ENCODE measurements at places on chromosomes 4 and X.

GRCh38 chr4:173151496-173151895, 17.1 kb upstream of the GALNT7 start:
- no peak for DNase-seq

- DNase-seq, result no peak
These were observed 38.0 kb downstream of the GPM6B start for GRCh38 chrX:13778916-13779315.

- DNase-seq, result no peak
These were observed 18.8 kb downstream of the L1CAM start for GRCh38 chrX:153867139-153867538.

GRCh38 chr4:74117024-74117534, 18.1 kb upstream of the CXCL2 start:
- DNase-seq, result no peak

- DNase-seq, result no peak
These were observed 7.7 kb downstream of the GPR173 start for GRCh38 chrX:53056292-53056691.

DNA sequence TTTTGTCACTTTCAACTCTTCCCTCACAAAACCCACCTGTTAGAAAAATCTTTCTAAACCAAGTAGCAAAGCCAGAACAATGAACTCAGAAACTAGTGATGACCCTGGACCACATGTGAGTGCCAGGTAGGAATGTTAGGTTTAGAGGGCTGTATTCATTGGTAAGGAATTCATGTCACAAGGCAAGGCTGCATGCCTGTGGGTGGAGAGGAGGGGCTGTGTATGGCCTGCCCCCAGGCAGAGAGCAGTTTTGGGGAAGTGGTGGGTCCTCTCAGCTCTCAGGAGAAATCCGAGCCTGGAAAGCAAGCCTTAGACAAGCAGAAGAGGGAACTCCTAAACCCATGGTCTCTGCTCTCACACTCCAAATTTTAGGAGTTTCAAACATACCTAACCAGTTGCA, 2.4 kb downstream of the RNF175 start:
- DNase-seq, result no peak

DNA sequence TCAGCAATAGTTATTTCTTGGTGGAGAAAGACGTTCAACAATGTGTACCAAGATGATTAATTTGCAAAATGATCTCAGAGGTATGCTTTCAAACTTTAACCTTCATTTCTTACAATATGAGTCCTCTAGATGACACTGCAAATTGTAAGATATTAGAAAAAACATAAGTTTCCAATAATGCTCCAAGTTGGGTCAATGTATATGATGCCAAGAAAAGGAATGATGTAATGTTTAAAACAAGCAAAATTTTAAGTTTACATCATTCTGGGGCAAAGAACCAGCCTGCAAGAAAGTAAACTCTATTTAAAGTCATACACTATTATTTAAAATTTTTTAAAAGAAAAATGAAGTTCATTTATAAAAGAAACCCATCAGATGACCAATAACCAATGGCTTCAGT, 56.1 kb downstream of the PRSS12 start:
- DNase-seq, result no peak

DNA sequence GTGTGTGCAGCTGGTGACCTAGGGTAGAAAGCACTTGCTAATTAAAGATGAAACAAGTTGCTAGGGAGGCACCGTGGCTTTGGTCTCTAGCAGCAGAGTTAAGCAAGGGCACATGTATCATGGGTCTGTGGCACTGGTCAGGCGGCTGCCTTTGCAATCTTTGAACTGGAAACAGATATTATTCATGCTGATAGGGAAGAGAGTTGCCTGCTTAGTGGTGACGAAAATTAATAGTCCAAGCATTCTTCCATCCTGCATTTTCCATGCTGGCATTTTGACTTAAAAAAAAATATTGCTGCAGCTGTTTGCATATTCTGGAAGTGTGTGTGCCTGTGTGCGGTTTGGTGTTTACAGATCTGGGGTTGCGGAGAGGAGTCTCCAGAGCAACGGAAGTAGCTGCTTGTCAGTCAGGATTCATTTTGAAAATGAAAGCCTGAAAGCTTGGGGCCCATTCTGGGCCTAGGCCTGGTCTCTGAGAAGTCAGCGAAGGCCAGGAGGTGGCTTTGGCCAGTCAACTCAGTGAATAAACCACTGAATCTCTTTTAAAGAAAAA, 2.3 kb upstream of the SOWAHD start:
- peak; percentile 22 for DNase-seq

DNA sequence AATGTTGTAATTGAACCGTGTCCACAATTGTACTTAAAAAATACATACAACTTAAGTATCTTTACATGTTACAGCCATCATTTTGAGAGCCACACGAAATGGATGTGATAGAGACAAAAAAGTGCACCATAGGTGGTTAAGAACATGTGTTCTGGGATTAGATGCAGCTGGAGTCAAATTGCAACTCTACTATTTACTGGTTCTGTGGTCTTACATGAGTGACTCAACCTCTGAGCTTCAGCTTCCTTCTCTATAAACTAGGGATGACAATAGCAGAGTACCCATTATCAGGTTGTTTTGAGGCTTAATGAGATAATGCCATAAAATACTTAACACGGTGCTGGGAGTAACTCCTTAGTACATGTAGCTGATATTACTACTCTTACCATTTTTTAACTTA, 130.4 kb downstream of the IDS start:
- DNase-seq, result no peak

GRCh38 chrX:30573125-30573524, 4.4 kb downstream of the TASL start:
- DNase-seq, result no peak

DNA sequence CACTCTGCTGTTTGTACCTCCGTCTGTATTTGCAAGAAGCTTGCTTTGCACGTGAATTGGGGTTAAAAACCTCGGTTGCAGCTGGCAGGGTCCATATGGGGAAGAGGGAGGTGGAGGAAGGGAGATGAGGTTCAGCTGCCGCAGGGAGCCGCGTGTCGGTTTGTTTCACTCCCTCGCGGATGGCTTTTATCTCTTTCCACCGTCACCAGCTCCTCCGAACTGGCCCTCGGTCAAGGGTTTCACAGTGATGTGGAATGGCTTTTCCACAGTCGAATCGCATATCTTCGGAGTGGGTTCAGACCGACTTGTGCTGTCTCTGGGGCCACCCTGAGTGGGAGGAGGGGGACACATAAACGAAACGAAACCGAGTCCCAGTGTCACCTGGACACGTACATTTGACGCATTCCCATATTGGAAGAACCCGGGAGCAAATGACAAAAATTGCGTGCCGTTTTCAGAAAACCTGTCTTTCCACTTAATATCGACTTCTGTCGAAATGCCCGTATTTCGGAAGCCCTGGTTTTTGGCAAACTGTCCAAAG, 929 bp downstream of the ZBTB33 start:
- no peak for DNase-seq

GRCh38 chr4:152225680-152226079, 310.2 kb downstream of the FBXW7 start:
- no peak for DNase-seq

DNA sequence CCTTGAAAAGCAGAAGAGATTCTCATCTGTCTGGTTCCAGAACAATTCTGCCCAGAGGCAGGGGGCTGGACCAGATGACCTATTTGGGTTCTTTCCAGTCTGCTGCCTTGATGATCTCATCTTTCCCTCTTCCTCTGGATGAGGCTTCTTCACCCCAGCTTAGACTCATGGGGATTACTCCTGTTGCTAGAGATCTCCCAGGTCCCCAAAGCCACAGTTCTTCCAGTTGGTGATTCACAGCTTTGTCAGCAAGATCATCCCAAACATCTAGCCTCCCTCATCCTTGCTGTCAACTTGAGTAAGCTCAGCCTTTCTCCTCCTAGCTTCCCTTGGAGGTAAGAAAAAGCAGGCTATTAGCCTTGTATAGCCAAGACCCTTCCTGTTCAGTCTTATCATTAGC, 64.2 kb upstream of the PJA1 start:
- DNase-seq, result no peak

GRCh38 chrX:46713672-46714490, 45.0 kb downstream of the SLC9A7 start:
- DNase-seq, result no peak

DNA sequence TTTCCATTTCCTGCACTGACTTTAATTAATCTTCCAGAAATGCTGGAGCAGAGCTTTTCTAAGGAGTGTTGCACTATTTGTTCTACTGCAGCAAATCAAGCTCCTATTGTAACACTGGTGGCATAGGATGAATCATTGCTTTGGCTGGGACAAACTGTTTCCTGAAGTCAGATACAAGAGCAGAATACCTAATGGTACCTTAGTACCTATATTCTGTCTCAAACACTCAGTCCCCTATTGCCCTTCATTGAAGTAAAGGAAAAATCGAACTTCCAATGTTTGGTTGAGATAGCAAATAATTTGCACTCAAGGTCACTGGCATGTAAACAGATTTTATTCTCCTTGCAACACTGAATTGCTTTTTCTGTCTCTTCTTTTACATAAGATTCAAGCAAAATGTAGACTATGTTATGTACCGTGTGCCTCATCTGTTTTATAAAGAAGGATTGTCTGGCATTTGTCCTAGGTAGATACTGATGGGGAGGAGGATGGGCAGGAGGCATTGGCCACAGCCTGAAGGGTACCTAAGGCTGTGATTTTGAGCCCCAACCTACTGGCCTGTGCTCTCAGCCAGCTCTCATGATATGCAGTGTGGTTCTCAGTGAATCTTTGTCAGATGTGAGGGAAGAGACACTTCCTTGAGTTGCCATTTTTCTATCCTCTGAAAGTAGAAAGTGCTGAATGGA, 141.6 kb downstream of the AASDH start:
- no peak for DNase-seq

DNA sequence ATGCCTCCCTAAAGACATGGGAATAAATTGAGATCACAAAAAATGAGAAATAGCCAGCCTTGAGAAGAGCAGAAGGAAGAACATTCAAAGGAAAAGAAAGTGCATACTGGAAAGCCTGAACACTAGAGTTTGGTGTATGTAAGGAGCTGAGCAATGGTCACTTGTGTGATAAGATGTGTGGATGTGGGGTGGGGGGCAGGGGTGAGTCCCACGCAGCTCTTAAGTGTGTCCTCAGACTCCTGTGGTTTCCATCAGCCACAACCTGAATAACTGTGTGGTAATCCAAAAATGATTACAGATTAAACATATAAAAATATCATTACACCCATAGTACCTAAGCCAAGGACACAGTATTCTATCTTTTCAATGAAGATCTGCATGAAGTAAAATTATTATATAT, 59.9 kb downstream of the ELOVL6 start:
- DNase-seq, result no peak

DNA sequence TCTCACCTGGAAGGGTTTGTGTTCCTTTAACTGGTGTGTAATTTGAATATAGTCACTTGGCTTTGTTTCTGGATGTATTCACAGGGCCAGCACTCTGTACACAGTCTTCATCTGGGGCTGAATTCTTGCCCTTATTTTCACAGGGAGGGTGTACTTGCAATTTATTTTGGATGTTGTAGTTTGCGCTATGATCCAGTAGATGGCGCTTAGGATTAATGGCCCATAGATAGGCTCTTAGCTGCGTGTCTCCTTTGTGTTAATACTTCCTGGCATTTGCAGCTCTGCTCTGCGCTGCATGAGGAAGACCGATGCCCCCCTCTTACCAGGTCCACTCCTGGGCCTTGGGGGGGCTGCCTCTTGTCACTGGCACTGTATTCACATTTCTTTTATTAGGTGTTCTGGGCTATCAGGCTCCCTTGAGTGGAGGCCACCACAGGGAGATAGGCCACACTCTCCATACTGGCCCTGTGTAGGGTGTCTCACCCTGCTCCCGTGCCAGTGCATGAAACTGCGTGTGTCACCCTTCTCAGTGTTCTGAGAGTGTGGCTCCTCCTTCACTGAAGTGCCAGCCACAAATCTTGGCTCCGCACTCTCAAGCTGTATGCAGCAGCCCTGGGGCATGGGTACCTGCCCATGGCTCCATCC, 562.2 kb downstream of the ZIC3 start:
- no peak for DNase-seq

DNA sequence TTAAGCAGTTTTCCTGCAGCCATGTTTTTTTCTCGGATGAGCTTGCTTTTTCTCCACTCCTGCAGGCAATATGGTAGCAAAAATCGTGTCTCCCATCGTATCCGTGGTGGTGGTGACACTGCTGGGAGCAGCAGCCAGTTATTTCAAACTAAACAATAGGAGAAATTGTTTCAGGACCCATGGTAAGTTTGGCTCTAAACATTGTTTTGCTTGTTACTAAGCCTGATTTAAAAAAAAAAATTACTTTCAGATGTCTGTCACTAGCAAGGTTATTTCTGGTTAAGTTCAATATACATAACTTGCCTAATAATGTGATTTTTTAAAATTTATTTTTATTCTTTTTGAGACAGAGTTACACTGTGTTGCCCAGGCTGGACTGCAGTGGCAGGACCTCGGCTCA, 17.5 kb upstream of the GYG2 start:
- no peak for DNase-seq

DNA sequence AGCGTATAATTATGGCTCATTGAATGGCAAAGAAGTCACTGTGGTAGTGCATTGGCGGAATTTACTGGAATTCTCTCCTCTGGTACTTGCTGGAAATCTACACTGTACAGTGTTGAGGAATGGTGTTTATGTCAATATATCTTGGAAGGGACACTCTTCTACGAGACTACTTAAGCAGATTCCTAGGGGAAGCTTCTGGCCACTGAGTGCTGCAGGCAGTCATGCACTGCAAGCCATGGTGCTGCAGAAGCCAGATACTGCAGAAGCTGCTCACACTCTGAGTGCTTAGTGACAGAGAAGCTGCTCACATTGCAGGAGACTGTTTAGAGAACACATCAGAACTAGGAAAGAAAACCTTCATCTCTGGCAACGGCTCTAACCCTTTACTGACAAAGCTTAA, 725.0 kb downstream of the CCSER1 start:
- no peak for DNase-seq

Measured in T-helper 1 cell (primary cell).